ENCODE measurements at places on chromosomes 13 and 19. TPM values are rescaled to one million over a fixed set of nuclear protein-coding genes. Genes with fewer than 3 reads are reported as not detected.

- no peak for DNase-seq
These were observed 127.2 kb upstream of the UBL3 start for GRCh38 chr13:29977476-29978120.

GRCh38 chr19:589693-590395 lies at the start of gene HCN2:
Gene HCN2, plus strand, starts transcription at chr19:589881. Its CDS starts 65 bp downstream, at chr19:589946.
- no peak for DNase-seq

GRCh38 chr19:27822336-27822735 lies 1390.6 kb downstream of the UQCRFS1 start:
- DNase-seq: no peak

GRCh38 chr13:49454388-49455006 lies 10.4 kb downstream of the SETDB2 start:
- no peak for DNase-seq

Gene COG3
- polyA plus RNA-seq: 34.7 TPM

Gene ETFB
- 122 TPM for polyA plus RNA-seq

Gene KLK2
- polyA plus RNA-seq: 0.24 TPM

Gene KIR3DL2
- not detected for polyA plus RNA-seq

Gene ZNF723
- polyA plus RNA-seq: 0.12 TPM

Gene TNPO2
- 65.4 TPM for polyA plus RNA-seq
